Uterus (tissue), 4 donors: ENCODE measurements at places on chromosomes 1 and 21.

DNA sequence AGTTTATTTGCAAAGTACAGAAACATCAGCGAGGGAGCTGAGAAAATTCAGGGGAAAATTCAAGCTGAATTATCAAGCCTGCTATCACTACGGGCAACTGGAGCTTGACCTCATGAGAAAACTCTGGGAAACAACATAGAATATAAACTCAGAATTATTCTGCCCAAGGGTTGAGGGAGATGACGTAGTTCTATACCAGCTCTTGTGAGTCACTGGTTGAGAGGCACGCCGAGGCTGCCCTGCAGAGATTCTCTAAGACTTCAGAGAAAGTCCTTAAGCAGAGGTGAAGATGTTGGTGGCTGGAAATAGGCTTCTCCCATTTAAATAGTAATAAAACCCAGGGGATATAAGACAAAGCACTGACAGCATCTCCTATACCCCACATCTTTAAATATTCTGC, 12.3 kb downstream of the SYDE2 start:
- no peak for DNase-seq
- peaks cover 3% of the 10 kb centered on the region for H3K4me1 ChIP-seq
- H3K27me3 ChIP-seq: no peaks in the 10 kb centered on the region
- H3K4me3 ChIP-seq: no peak overlapping the region
- no peaks in the 10 kb centered on the region for H3K36me3 ChIP-seq

GRCh38 chr1:68375919-68376318, 73.8 kb downstream of the RPE65 start:
- no peaks in the 10 kb centered on the region for H3K27me3 ChIP-seq
- no peaks in the 10 kb centered on the region for H3K4me1 ChIP-seq
- H3K36me3 ChIP-seq: no peaks in the 10 kb centered on the region
- no peak for DNase-seq
- no peak overlapping the region for H3K4me3 ChIP-seq

DNA sequence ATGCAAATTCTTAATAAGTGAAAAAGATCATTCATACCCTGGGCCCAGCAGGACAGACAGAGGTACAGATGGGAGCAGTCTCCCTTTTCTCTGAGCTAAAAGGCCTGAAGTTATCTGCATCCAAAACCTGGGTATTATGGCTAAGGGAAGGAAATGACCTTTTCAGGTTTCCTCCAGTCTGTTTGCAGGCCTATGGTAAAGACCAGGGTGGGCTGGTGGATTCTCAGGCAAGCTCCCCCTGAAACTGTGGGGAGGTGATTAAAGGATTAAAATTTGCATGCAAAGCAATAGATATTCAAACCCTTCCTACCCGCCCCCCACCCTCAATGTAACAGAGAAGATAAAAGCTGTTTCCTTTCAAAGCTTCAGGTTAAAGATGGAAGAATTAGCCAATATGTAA, 471.8 kb upstream of the RUNX1 start:
- no peak for DNase-seq
- H3K27ac ChIP-seq: no peak overlapping the region
- H3K4me3 ChIP-seq: no peak overlapping the region
- H3K36me3 ChIP-seq: no peaks in the 10 kb centered on the region

DNA sequence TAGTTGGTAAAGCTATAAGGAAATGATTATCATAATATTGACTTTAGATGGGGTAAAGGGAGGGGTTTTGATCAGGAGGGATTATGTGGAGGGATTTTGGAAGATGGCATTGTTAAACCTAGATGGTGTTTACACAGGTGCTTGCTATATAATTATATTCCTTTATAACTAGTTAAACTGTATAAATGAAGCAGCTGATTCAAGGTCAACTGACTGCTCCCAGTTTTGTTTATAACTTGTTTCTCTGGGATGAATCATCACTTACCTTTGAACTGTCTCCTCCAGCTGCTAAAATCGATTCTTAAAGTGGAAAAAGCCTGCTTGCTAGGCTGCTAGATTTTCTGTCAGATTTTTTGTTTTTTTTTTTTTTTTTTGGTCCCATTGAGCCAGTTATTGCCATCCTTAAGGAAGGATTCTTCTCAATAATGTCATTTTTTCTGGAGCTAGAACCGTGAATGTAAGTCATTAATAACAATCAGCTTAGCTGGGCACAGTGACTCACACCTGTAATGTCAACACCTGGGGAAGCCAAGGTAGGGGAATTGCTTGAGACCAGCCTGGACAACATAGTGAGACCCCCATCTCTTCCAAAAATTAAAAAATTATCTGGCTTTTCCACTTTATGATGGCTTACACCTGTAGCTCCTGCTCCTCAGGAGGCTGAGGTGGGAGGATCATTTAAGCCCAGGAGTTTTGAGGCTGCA, 153.2 kb downstream of the PIK3R3 start:
- no peak for DNase-seq
- no peaks in the 10 kb centered on the region for H3K4me1 ChIP-seq
- H3K27me3 ChIP-seq: no peaks in the 10 kb centered on the region
- no peak overlapping the region for H3K27ac ChIP-seq
- no peaks in the 10 kb centered on the region for H3K36me3 ChIP-seq
- H3K4me3 ChIP-seq: no peak overlapping the region

DNA sequence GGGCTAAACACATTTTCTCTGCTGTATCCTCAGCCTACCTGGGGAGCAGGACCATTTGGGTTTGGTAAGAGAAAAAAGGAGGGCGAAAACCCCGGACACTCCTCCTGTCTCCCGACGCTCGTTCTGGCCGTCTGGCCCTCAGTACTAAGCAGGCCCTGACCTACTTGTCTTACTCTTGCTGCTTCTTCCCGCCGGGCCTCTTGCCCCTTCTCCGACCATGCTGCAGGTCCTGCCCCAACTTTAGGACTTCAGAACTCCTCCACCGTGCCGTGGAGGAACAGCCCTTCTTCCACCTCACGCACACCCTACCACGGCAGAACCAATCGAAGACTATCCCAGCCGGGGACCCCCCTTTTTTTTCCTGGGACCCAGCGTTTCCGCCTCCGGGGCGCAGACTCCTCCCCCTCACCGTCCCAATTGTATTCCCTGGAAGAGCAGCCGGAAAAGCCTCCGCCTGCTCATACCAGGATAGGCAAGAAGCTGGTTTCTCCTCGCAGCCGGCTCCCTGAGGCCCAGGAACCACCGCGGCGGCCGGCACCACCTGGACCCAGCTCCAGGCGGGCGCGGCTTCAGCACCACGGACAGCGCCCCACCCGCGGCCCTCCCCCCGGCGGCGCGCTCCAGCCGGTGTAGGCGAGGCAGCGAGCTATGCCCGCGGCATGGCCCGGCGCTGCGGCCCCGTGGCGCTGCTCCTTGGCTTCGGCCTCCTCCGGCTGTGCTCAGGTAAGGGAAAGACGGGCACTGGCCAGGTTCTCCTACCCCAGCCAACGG, at the start of gene CHRNB2:
CHRNB2 (plus strand) TSS at position 393 of the 771 bp plus-strand sequence; CDS start at position 660, 267 bp downstream.
- no peaks in the 10 kb centered on the region for H3K27me3 ChIP-seq
- H3K36me3 ChIP-seq: no peaks in the 10 kb centered on the region
- no peaks in the 10 kb centered on the region for H3K4me1 ChIP-seq
- no peak within 1 kb of the TSS for H3K4me3 ChIP-seq

DNA sequence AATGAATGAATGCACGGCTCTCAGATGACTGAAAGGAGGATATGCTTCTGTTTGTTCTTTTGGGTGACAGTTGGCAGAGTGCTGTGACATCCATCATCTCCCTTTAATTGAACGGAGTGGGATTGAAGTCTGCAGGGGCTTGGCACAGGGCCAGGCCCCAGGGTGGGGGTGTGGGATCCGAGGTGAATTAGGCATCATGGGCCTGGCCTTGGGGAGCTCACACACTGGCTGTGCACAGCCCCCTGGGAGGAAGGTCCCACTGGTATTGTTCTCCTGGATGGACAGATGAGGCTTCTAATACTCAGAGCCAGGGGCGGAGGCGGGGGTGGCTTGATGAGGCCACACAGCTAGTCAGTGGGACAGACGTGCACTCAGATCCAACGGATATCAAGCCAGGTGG, 19.3 kb downstream of the EPHB2 start:
- H3K4me3 ChIP-seq: no peak overlapping the region
- H3K27me3 ChIP-seq: no peaks in the 10 kb centered on the region
- H3K4me1 ChIP-seq: no peaks in the 10 kb centered on the region
- no peak for DNase-seq
- no peak overlapping the region for H3K27ac ChIP-seq

DNA sequence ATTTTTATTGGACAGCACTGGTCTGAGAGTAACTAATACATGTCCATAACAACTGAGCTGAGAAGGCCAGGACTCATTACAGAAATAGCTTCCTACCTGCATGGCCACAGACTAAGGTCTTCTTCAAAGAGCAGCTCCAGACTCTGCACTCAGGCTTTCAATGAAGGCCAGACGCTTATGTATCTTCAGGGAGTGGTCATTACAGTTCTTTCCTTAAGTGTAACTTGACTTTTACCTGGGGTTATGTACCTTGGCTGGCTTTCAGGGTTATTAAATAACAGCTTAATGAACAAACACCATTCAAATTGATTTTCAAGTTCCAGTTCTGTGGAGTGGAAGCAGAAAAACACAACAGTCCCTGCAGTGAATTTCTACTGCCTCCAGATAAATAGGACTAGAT, 23.8 kb upstream of the SLC22A15 start:
- no peaks in the 10 kb centered on the region for H3K27me3 ChIP-seq
- no peak for DNase-seq
- H3K27ac ChIP-seq: no peak overlapping the region

- no peak overlapping the region for H3K4me3 ChIP-seq
- H3K36me3 ChIP-seq: no peaks in the 10 kb centered on the region
- H3K4me1 ChIP-seq: no peaks in the 10 kb centered on the region
- no peaks in the 10 kb centered on the region for H3K27me3 ChIP-seq
Observed at GRCh38 chr21:46604329-46604974, 430 bp downstream of the S100B start.

- no peaks in the 10 kb centered on the region for H3K36me3 ChIP-seq
- H3K27me3 ChIP-seq: no peaks in the 10 kb centered on the region
- H3K4me3 ChIP-seq: no peak overlapping the region
- H3K27ac ChIP-seq: no peak overlapping the region
- no peaks in the 10 kb centered on the region for H3K4me1 ChIP-seq
Observed at GRCh38 chr1:193471981-193472380, 285.6 kb upstream of the B3GALT2 start.

DNA sequence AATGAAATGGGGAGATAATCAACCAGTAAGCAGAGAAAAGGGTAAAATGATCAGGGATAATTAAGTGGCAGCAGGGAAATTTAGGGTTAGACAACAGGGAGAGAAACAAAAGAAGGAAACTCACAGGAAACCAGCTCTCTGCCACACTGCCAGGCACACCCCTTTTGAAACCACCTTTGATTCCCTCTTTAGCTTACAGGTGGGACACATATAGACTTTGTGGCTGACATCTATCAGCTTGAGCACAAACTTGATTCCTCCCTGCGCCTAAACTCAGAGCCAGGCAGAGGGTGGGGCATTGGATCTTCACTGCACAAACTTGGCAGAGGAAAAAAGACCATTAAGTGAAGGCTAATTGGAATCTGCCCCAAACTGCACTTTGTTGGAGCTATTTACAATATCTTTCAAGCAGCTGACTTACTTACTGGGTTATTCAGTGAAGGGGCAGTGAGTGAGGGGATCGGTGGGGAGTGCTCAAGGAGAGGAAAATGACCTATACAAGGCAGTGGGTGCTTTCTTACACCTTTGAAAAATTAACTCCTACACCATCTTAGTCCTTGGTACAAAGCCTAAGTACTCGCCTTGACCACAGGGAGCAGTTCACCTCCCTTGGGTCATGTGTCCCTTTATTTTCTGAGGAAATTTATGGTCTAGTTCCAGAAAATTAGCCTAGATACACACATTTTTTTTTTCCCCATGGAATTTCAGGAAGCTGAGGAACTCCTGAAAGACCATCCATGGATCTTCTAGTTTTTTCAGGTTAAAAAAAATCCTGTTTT, 60.2 kb downstream of the PBX1 start:
- H3K4me1 ChIP-seq: peaks cover 22% of the 10 kb centered on the region
- peak overlapping the region; percentile 83 for H3K27ac ChIP-seq
- no peak overlapping the region for H3K4me3 ChIP-seq
- DNase-seq: no peak

DNA sequence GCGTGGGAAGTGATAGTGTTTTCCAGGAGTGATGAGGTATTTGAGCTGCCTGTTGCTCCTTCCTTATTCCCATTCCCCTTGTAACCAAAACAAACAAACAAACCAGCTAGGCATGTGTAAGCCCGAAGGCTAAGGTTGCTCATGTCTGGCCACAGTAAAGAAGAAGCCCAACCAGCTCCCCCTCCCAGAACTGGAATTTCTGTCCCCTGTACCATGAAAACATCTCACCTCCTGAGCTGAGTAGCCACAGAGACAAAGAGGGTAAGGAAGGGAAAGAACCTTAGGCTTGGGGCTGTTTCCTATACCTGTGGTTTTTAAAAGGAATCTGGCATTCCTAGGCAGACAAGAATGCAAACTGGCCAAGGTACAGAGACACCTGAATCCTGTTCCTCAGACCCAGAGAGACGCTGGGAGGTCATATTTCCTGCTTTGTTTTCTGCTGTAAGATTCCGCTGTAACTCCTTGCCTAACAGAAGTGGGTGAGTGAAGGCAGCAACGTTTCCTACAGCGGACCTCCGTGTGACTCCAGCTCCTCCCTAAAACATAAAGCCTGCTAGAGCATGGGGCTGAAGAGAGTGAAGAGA, 41.7 kb upstream of the RAB4A start:
- no peak overlapping the region for H3K4me3 ChIP-seq
- H3K36me3 ChIP-seq: no peaks in the 10 kb centered on the region

- H3K27ac ChIP-seq: peak overlapping the region; percentile 94
- peaks cover 11% of the 10 kb centered on the region for H3K4me1 ChIP-seq
- DNase-seq: no peak
- peak overlapping the region; percentile 57 for H3K4me3 ChIP-seq
Observed at GRCh38 chr1:12617511-12617900, 504 bp downstream of the DHRS3 start.

- no peak overlapping the region for H3K27ac ChIP-seq
- no peak overlapping the region for H3K4me3 ChIP-seq
- no peaks in the 10 kb centered on the region for H3K4me1 ChIP-seq
Observed at GRCh38 chr1:24895511-24895910, 34.6 kb downstream of the RUNX3 start.

DNA sequence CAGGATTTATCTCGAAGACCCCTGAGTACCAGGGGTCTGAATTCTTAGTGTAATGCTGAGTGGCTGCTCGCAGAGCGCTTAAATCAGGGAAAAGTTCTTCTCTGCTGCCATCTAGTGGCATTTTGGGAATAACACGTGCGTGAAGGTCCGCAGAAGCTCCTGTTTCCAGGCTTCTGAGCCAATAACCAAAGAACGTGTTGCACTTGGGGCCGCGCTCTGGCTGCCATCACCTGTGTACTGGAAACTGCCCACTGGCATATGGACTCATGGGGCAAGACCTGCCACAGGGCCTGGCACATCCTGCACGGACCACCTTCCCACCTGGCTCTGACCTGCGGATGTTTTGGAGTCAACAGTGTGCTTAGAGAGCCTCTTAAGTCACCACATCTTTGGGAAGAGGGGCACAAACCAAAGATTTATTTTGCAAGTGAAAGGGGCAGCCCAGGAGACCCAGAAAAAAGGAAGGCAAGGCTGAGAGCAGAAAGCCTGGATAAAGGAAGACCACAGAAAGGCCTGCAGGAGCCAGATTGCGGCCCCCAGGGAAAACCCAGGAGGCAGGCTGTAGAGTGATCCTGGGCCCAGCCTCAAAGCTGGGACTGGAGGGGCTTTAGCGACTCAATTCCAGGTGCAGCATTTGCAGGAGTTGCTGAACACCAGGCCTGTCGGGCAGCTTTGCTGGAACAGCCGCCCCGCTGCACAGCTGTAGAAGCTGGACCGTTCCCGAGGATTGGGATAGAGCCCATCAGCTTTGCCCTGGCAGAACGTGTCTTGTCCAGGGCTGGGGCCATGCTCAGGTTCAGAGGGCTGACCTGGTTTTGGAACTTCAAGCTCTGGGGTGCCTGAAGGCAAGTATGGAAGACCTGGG, 13.0 kb downstream of the CHIT1 start:
- no peaks in the 10 kb centered on the region for H3K36me3 ChIP-seq
- H3K27ac ChIP-seq: no peak overlapping the region
- DNase-seq: peak; percentile 63
- no peaks in the 10 kb centered on the region for H3K4me1 ChIP-seq

- no peak for DNase-seq
- no peak overlapping the region for H3K27ac ChIP-seq
- H3K4me3 ChIP-seq: no peak overlapping the region
Observed at GRCh38 chr21:33655588-33656221, 13.4 kb downstream of the ITSN1 start.
